ENCODE measurements at places on chromosomes 6 and 20. TPM values are rescaled to one million over a fixed set of nuclear protein-coding genes. Genes with fewer than 3 reads are reported as not detected.

The ANKS1A gene
- 8.4 TPM for total RNA-seq

The TMEM244 gene
- not detected for total RNA-seq

The ZNF334 gene
- total RNA-seq = 0.50 TPM

- H3K4me3 ChIP-seq = no peak overlapping the region
- peaks cover 25% of the 10 kb centered on the region for H3K4me1 ChIP-seq
- H3K36me3 ChIP-seq = no peaks in the 10 kb centered on the region
- H3K27me3 ChIP-seq = peaks cover 8% of the 10 kb centered on the region
- DNase-seq = no peak
These were observed 45.7 kb downstream of the CTCFL start for GRCh38 chr20:57479196-57479595.

- no peaks in the 10 kb centered on the region for H3K27me3 ChIP-seq
- peak overlapping the region; percentile 99 for H3K27ac ChIP-seq
- H3K36me3 ChIP-seq = peaks cover 62% of the 10 kb centered on the region
- H3K4me3 ChIP-seq = peak overlapping the region; percentile 6
- peak; percentile 64 for DNase-seq
- H3K4me1 ChIP-seq = peaks cover 45% of the 10 kb centered on the region
These were observed 62.4 kb downstream of the AKAP7 start for GRCh38 chr6:131197716-131198115.

DNA sequence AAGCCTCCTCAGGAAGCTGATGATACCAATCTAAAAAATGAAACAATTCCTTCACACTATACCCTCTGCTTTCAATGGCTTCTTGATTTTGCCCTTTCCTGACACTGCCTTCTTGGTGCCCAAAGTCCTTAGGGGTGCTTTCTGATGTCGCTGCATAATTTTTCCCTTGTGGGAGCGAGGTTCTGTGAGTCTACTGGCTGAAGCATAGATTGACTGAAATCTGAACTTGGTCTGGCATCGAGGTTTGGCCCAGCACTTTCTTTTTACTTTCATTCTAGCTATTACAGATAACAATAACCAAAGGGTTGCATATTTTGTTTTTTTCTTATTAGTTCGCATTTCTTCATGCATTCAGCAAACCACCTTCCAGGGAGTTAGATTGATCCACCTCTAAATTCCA, 65.8 kb downstream of the E2F3 start:
- H3K27me3 ChIP-seq = no peaks in the 10 kb centered on the region
- no peak for DNase-seq
- no peak overlapping the region for H3K4me3 ChIP-seq
- peaks cover 41% of the 10 kb centered on the region for H3K36me3 ChIP-seq

- H3K36me3 ChIP-seq = no peaks in the 10 kb centered on the region
- H3K27me3 ChIP-seq = no peaks in the 10 kb centered on the region
- no peak for DNase-seq
- H3K4me3 ChIP-seq = no peak overlapping the region
These were observed 114.2 kb downstream of the AHI1 start for GRCh38 chr6:135383301-135383700.

- H3K36me3 ChIP-seq = peaks cover 18% of the 10 kb centered on the region
- no peaks in the 10 kb centered on the region for H3K27me3 ChIP-seq
- H3K4me1 ChIP-seq = peaks cover 57% of the 10 kb centered on the region
- H3K4me3 ChIP-seq = no peak overlapping the region
- no peak for DNase-seq
- H3K27ac ChIP-seq = no peak overlapping the region
These were observed 21.2 kb upstream of the CCDC167 start for GRCh38 chr6:37520926-37521325.

DNA sequence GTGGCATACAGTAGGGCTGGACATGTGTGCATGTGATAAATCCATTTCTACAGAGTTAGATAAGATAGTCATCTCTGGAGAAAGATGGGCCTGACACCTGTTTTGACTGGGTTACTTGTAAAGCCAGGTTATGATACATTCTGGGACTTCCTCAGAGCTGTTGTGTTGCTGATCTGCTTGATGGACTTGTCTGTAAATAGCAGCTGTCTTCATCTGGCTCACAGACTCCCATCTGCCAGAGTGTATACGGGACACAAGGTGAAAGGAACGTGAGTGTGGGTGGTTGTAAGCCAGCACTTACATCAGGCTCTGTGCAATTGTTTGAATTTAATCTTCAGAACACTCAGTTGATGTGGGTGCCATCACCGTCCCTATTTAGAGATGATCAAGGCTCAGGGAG, 49.8 kb downstream of the ZDHHC14 start:
- no peaks in the 10 kb centered on the region for H3K27me3 ChIP-seq
- DNase-seq = no peak
- no peak overlapping the region for H3K4me3 ChIP-seq
- peaks cover 5% of the 10 kb centered on the region for H3K36me3 ChIP-seq
